Activated CD8-positive, alpha-beta memory T cell treated with anti-CD3 and anti-CD28 coated beads for 1 hour (primary cell): ENCODE measurements at places on chromosomes 12 and 14.

GRCh38 chr14:104443391-104444158 lies 136.0 kb upstream of the C14orf180 start:
- DNase-seq = no peak

- no peak for DNase-seq
Measured at GRCh38 chr12:102118874-102119273, 1.0 kb downstream of the NUP37 start.

DNA sequence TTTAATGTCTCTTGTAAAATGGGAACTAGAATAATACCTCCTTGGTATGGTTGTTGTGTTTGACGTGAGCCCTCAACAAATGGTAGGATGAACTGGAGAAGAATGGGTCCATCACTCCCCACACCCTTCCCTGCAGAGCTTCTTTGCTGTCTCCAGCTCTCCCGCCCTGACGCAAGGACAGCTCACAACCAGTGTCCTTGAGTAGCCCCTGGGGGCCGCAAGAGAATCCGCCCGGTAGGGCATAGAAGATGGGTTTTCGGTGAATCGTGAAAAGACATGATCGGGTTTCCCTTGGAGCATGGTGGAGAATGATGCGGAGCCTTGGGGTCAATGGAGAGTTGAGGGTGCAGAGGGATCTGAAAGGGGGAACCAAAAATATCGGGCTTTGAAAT lies 6.1 kb upstream of the PAX9 start:
- DNase-seq = no peak

DNA sequence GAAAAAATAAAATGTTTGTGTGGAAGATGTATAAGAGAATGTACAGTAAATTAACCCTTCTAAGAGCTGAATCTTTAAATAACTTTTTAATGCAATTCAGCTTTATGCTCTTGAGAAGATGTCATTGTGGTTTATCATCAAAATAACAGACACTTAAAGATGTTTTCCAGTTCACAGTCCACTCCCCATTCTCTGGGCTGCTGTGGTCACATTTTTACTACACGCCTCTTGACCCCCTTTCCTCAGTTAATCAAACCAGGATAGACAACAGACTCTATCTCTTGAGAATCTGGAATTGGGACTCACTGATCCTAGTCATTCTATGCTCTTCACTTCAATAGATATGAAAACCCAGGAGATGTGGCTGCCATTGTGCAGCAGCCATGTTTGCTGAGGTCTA lies 24.7 kb upstream of the OR6J1 start:
- no peak for DNase-seq

DNA sequence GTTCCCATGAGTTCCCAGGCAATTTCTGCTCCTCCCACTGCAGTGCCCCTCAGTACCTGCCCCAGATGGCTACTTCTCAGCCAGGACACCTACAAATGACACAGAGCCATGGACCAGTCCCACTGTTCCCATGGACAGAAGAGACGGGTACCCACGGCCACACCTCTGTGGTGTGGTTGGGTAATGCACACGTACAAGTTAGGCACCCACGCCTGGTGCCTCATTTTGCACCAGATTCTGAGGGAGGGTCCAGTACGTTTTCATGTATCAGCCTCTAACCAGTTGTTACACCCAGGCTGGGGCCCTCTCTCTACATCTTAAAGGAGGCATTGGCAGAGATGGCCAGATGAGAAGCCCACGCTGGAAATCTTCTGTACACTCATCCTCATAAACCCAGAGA lies 114.0 kb downstream of the DICER1 start:
- no peak for DNase-seq

GRCh38 chr12:77685112-77685511 lies 145.6 kb upstream of the NAV3 start:
- DNase-seq = no peak

GRCh38 chr12:28775556-28775955 lies 373.5 kb upstream of the FAR2 start:
- no peak for DNase-seq
